ENCODE measurements at places on chromosomes 3 and 15.

DNA sequence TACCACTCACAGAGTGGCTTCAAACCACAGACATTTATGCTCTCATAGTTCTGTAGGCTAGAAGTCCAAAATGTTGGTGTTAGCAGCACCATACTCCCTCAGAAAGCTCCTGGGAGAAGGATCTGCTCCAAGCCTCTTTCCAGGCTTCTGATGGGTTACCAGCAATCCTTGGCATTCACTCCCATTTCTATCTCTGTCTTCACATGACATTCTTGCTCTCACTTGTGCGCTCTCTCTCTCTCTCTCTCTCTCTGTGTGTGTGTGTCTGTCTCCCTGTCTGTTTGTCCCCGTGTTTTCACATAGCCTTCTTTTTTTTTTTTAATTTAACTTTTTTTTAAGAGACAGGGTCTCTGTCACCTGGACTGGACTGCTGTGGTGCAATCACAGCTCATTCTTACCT is 26.3 kb downstream of the CDAN1 start:
- DNase-seq = no peak

GRCh38 chr3:55690726-55691125 is 203.6 kb upstream of the WNT5A start:
- DNase-seq = no peak

GRCh38 chr3:26406636-26407035 is 215.9 kb upstream of the LRRC3B start:
- DNase-seq = no peak

GRCh38 chr3:134059671-134060560 is 30.2 kb upstream of the SLCO2A1 start:
- no peak for DNase-seq

DNA sequence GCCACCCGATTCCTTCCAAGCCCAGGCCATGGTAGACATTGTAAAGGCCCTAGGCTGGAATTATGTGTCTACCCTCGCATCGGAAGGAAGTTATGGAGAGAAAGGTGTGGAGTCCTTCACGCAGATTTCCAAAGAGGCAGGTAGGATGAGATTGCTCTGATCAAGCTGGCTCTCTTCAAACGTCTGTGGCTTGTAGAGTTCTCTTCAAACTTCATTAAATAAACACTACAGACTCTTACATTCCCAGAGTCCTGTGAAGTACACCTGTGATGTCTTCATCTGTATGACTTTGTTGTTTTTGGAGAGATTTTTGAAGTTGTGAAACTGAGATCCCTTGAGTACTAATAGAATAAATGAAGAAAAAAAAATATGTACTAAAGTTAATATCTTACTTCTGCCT is 285.6 kb downstream of the GRM7 start:
- DNase-seq = no peak

DNA sequence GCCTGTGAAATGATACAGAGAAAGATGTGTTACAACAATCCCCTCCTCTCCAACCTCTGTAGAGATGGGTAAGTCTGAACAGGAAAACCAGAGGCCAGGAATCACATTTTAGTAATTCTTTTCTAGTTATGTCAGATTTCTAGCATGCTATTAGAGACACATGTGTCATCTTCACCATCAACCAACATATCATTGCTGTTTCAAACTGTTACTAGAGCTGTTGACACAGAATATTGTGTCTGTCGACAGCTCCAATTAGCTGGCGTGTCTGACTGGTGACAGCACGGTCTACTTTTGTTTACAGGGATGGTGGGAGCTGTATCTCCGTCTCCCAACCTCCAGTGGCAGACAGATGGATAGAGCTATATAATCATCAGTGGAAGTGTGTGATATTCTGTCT is 393.2 kb downstream of the SOX2 start:
- no peak for DNase-seq

DNA sequence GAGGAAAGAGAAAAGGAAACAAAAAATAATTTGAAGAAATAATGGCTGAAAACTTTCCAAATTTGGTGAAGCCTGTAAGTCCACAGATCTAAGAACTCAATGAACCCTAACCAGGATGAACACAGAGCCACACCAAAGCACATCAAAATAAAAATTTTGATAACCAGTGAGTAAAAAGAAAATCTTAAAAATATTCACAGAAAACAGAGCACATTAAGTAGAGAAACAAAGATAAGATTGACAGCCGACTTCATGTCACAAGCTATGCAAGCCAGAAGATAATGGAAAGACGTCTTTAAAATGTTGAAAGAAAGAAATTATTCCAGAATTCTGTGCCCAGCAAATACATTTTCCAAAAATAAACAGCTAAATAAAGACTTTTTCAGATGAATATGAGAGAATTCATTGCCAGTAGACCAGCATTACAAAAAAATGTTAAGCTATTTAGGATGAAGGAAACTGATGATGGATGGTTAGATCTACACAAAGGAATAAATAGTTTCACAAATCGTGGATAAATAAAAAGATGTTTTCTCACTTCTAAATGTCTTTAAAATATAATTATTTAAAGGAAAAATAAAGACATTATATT is 140.2 kb upstream of the SKOR1 start:
- DNase-seq = no peak

- no peak for DNase-seq
Observed at GRCh38 chr3:178367817-178368617, 168.2 kb upstream of the KCNMB2 start.

DNA sequence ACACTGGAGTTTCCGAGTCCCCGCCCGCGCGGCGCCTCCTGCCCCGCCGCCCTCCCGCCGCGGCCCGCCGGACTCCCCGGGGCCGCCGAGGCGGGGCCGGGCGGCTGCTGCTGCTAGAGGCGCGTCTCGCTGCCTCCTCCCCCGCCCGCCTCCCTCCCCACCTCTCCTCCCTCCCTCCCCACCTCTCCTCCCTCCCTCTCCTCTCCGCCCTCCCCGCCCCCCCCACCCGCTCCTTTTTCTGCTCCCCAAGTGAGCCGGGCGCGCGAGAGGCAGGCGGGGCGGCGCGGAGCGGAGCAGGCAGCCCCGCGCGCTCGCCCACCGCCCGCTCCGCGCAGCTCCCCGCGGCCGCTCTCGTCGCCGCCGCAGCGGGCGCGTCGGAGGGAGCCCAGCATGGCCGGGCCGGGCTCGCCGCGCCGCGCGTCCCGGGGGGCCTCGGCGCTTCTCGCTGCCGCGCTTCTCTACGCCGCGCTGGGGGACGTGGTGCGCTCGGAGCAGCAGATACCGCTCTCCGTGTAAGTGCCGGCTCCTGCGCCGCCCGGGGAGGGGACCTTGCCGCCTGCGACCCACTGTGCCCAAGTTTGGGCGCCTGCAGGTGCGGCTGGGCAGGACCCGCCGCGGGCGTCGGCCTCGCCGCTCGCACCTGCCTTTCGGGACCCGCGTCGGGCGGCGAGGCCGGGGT is at the start of gene CACNA2D3:
TSS of gene CACNA2D3 (plus strand) at position 229 of the 679 bp plus-strand sequence.
- no peak for DNase-seq

GRCh38 chr3:11235385-11235784 is 36.8 kb upstream of the ATG7 start:
- no peak for DNase-seq
